NCI-H1436 (cell line): ENCODE measurements at places on chromosomes 11 and 22.

DNA sequence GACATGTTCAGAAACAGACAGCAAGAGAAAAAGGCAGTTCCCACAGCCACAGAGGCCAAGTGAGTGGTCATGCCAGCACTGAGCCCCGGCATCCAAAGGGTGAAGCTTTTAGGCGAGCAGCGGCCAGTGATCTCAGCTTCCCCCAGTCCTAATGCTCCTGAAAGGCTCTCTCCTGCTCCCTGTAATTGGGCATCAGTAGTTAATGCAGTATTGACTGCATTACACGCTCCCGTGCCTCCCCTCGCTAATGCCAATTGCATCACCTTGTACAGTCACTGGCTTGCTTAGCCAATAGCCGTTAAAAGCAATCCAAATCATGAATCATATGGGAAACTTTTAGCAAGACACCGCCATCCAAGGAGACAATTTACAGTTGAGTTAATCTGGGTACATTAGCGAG is 4.9 kb downstream of the LMO1 start:
- peak; percentile 21 for DNase-seq

- peak; percentile 53 for DNase-seq
Measured at GRCh38 chr11:57778318-57779037, 16.9 kb downstream of the CTNND1 start.

- no peak for DNase-seq
Measured at GRCh38 chr22:49026494-49027367, 800.9 kb downstream of the BRD1 start.

DNA sequence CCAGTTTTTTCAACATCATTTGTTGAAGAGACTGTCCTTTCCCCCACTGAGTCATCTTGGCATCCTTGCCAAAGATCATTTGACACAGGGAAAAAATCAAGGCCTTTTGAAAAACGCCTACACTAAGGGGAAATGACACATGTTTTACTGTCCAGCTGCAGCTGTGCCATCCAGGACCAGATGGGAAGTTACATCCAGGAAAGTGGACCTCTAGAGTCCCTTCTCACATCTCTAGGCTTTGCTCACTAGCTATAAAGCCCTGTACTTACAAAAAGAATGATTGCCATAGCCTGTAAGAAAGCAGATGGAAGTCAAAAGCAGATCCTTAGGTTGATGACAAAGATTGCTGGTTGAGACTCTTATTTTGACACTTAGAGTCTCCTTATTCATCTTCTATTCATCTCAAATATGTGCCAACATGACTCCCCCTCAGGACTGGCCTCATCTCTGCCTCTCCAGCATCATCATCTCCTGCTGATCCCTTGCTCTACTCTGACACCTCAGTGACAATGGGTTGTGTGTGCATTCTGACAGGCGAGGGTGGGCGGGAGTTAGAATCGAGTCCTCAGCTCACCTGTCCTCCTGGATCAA is 22.8 kb downstream of the OSBP2 start:
- no peak for DNase-seq

- DNase-seq, result no peak
Measured at GRCh38 chr11:2193099-2193887, 21.7 kb upstream of the TH start.

- DNase-seq, result no peak
Measured at GRCh38 chr11:30281476-30282288, 41.2 kb upstream of the ARL14EP start.

DNA sequence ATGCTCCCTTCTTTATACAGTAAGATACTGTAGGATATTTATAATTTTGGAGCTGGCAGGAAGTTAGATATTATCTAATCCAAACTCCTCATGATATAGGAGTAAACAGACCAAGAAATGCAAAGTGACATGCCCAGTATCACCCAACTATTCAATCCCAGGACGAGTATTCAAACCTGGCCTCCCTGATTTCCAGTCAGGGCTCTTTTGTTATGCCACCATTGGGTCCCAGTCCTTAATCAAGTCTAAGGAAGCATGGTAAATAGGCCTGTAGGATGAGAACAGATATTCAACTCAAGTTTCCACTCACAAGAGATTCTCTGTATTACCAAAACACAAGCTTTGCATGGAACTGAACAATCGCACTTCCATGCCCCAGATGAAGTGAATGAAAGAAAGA is 484.0 kb upstream of the API5 start:
- DNase-seq, result no peak

DNA sequence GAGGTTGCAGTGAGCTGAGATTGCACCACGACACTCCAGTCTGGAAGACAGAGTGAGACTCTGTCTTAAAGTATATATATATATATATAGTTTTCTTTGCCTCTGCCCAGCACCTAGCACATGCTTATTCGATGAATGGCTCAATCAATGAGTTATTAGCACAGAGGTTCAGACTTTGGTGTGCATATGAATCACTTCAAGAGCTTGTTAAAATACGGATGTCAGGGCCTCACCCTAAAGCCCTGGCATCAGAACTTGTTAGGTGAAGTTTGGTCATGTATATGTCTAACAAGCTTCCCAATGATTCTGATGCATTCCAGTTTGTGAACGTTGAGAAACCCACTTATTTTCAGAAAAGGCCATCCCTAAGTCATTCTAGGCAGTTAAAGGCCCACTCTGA is 21.8 kb upstream of the TMEM86A start:
- DNase-seq, result no peak

- DNase-seq, result no peak
Measured at GRCh38 chr11:120811199-120811598, 212.7 kb upstream of the TBCEL start.

GRCh38 chr11:43359422-43359818 is 700 bp downstream of the TTC17 start:
- no peak for DNase-seq

DNA sequence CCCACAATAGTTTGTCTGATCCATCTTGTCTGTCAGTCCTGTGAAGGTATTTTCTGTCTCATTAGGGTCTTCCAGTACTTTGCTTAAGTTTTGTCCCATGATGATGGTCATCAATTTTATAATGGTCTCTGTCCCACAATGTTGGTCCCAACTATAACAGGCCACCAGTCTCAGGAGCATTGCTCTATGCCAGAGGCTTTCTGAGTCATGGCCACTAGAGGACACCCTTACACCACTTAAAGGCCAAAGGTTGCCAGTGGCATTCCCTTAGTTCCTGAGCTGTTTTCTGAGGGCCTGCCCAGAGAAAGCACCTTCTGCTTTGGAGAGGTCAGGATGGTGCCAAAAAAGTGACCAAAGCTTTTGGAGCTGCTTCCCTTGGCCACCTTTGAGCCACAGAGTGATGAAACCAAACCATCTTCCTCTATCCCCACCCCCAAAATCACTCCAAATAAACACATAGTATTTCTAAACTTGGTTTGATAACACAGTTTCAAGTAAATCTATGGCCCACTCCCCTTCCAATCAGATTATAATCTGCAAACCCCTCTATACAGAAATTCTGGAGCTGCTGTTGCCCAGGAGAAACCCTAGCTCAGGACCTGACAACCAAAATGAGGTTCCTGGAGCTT is 19.3 kb downstream of the EIF3F start:
- peak; percentile 54 for DNase-seq

- no peak for DNase-seq
Measured at GRCh38 chr11:50178737-50179136, 146.1 kb downstream of the OR4C45 start.

DNA sequence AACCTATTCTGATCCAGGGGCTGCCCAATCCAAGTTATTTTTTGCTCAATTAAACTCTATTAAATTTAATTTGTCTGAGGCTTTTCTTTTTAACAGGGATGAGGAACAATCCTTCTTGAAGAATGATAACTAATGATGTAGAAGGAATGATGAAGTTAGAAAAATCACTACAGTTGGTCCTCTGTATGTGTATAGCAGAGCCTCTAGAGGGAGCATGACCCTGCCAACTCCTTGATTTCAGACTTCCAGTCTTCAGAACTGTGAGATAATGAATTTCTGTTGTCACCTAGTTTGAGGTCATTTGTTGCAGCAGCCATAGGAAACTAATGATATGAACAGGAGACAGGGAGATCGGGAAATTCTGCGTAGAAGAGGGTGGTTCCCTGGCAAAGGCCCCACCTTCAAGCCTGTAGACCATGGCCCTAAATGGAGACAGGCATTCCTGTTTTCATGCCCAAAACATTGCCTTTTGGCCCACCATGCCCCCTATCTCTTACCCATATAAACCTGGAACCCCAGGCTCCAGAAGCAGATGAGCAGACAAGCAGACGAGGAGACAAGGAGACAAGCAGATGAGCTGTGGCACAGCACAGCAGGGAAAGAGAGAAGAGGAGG is 7.7 kb upstream of the QSER1 start:
- DNase-seq, result no peak

DNA sequence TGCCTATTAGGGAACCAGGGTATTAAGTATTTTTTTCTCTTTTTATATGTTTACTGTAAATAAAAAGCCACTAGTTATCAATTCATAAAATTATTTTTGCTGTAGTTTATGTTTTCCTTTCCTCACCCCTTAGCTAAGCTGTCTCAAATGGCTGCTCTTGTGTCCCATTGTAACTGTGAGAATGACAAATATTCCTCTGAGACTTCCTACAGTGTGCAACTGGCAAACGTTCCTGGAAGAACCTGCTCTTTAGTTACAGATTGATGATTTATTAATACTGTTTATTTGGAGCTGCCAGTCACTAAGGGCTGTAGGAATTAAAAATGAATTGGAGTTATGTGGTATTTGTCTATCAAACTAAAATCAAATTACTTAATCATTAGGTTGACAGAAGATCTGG is 675.4 kb upstream of the ARHGAP42 start:
- no peak for DNase-seq

DNA sequence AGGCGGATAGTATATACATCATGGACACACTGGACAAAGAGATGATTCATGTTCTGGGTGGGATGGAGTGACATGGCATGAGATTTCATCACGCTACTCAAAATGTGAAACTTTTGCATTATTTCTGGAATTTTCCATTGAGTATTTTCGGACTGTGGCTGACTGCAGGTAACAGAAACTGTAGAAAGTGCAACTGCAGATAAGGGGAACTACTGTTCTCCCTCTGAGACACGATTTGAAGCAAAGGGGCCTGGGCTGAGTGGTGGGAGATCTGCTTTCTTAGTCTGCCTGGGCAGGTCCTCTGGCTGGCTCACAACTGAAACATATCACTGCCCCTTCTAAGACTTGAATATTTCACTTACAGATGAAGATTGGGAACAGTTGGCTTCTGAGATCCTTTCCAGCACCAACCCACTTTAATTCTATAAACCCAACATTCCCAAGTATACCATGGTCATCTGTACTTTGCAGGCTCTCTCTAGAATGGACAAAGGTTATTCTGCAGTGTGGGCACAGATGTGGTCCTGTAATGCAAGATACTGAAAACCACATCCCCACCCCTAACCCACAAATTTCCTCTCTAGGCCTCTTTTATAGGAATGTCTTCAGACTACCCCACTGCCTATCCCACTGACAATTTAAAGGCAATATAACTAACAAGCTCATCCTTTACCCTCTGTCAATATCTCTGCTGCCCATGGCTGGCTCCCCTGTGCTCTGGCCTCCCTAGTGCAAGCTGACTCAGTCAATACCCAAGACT is 121.1 kb downstream of the KCNC1 start:
- DNase-seq, result no peak

DNA sequence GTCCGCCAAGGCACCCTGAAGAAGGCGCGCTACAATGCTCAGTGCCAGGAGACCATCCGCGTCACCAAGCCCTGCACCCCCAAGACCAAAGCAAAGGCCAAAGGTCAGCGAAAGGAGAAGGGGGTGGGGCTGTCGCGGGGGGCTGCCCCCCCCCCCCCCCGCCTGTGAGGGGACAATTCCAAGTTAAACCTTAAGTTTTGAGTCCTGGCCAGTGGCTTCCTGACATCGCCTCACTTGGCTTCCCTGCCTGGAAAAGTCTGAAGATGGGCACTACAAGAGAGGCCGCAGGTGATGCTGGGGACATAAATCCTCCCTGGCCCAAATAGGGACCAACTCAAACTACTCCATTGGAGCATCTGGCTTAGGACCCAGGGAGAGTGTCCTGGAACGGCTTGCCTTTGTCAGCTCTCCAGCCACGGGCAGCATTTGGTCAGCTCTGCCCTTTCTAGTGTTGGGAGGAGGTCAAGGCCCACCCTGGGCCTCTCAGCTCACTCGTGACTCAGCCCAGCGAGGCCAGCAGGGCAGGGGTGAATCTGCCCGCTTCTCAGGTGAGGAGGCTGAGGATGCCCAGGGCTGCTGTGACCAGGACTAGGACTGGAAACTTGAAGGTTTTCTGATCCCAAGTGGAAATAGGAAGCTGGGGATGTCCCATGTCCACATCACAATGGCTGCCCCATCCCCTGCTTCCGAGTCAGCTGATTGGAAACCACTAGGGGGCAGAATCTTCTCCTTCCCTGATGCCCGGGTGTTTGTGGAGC is 1.4 kb downstream of the MDK start:
- DNase-seq, result peak; percentile 46

GRCh38 chr11:30859669-30860068 is 273.5 kb upstream of the MPPED2 start:
- DNase-seq, result no peak

DNA sequence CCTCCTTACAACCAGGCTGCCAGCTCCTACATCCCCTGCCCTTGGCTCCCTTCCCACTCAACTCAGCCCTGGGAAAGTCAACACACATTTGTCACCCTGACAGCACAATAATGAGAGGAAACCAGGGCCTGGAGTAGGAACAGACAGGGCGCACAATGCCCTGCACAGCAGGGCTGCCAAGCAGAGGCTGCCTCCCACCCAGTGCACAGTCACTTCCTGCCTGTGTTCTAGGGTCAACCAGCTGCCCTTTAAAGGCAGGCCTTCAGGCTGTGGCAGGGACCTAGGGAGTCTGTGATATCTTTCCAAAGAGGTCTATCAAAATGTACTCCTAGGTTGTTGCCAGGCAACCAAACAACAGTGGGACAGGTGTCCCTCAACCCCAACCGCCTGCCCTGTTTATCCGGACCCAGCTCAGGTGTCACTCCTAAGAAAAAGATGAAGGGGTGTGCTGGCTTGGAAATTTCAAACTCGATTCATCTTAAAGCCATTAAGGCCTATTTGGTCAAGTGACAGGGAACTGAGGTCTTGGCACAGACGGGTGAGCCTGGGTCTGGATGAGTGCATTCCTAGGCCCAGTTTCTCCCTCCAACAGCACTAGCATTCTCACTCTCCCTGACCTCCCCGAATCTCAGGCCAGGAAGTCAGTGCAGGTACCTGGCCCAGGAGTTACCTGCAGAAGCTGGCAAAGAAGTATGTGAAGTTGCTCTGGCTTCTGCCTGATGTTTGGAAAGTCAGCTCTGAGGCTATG is 110.3 kb upstream of the PITPNB start:
- peak; percentile 71 for DNase-seq

- DNase-seq, result no peak
Measured at GRCh38 chr11:46216019-46216764, 61.3 kb upstream of the CREB3L1 start.

- DNase-seq, result peak; percentile 37
Measured at GRCh38 chr11:34960277-34960676, 43.9 kb downstream of the PDHX start.

GRCh38 chr11:72024069-72024754 is 25.5 kb downstream of the IL18BP start:
- DNase-seq, result no peak

- DNase-seq, result no peak
Measured at GRCh38 chr11:130203766-130204702, 44.5 kb downstream of the ST14 start.
